ENCODE measurements at places on chromosomes 7 and 10.
A peak's percentile ranks its signal among the peaks of the same experiment; 100 is the strongest.

GRCh38 chr10:112842832-112843360 lies 107.2 kb upstream of the TCF7L2 start:
- no peak for DNase-seq

- no peak for DNase-seq
Observed at GRCh38 chr7:22814261-22815208, 8.1 kb downstream of the TOMM7 start.

- DNase-seq, result no peak
Observed at GRCh38 chr10:115953281-115953680, 319.7 kb downstream of the GFRA1 start.

GRCh38 chr10:61847087-61847486 lies 54.4 kb upstream of the ARID5B start:
- no peak for DNase-seq

DNA sequence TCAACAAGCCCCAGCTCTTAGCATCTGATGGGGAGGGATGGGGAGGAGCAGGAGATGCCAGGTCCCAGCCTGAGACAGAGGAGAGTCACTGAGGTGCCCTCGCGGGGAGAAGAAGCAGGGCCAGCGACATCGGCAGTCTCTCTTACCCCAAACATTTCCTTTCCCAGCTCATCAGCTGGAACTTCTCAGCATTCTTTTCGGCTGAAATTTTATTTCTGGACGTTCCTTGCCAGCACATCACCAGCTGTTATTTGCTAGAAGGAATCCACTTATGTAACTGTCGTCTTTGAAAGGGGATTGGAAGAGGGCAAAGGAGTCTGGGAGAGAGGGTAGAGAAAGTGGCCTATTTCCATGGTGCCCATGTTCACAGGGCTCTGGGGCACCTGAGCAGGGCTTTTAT lies 101.0 kb upstream of the SHH start:
- DNase-seq, result no peak

GRCh38 chr10:72310636-72311035 lies 36.9 kb downstream of the DDIT4 start:
- DNase-seq, result peak; percentile 87

DNA sequence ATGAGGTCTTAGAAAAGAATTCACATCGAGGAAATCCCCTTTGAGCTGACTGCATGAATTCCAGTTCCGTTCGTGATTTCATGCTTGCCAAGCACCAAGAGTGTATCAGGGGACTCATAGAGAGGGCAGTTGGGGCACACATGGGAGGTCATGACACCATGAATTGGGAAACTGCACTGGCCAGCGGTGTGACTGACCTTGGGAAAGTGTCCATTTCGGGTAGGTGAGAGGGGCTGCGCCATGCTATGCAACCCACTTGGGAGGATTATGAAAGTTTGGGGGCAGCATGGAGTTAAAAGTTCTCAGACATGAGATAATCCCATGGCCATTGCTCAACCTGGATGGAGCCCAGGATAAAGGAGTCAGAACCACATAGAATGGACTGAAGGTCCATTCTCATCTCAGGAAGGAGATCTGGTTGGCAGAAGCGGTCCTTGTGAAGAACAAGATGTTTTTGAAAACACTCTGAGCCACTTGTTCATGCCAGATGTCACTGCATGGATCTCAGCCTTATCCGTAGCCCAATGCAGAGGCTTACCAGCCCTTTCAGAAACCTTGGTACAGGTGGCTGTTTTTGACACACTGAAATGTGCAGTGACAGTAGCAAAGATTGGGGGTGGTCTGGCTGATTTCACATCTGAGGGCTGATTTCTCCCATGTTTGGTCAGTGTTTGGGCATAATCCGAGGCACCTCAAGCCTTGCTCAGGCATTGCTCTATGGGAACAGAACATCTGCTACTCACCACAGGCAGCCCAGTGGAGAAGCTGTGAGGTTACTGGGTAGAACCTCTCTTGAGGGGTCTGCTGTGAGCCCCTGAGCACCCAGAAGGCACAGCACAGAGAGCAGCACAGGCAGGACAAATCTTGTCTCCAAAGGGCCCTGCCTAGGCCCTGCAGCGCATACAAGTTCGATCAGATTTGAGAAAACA lies 252.3 kb downstream of the CXCL12 start:
- no peak for DNase-seq

DNA sequence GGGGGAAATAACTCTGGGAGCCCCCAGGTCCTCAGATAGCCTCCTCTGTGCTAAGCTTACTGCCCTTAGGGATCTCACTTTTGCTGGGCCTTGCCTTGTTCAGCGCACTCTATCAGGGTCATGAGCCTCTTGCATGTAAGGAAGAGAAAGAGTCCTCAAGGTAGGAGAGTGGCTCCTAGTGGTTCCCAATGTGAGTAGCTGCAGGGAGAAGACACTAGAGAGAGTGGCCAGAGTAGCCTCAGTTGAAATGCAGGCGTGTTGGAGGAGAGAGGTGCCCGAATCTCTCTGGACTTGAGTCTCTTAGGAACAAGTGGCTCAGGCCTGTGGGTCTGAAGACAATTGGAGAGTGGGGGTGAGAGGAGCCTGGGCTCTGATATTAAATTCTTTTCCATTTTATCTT lies 94.3 kb upstream of the SORCS3 start:
- DNase-seq, result no peak

GRCh38 chr10:128537834-128538330 lies 411.7 kb upstream of the MKI67 start:
- no peak for DNase-seq

DNA sequence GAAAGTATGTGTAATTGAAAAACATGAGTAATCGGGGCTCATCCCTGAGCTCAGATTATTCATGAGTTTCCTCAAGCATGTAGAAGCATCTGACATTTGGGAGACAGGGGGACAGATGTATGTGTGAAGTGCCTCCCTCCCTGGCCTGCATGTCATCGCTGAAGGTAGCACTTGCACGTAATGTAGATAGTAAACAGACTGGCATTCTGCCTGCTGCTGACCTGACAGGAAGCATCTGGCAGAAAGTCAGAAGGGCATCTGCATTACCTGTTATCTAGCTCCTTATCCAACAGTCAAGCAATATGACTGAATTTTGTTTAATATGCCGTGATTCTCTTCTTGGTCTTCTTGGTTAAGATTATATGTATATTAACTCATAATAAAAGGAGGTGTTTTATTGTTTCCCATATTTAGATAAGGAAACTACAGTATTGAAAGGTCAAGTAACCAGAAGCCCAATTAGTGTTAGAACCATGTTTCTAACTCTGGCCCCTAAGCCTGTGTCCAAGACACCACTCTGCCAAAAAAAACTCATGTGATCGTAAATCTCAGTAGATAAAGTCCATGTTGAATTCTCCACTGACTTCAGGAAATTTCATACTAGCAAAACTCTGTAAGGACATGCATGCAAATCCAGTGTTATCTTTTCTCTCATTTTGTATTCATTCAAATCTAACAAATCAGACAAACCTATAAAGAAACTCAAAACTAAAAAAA lies 918.1 kb upstream of the MBL2 start:
- DNase-seq, result no peak

DNA sequence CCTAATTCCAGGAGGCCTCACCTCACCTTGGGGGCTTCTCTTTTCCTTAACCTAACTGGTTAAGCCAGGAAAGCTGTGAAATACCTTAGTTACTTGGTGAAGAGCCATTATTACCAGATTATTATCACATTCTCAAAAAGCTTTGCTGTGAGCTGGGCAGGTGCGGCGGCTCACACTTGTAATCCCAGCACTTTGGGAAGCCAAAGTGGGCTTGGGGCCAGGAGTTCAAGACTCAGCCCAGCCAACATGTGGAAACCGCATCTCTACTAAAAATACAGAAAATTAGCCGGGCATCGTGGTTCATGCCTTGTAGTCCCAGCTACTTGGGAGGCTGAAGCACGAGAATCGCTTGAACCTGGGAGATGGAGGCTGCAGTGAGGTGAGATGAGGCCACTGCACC lies 102.4 kb upstream of the KLF6 start:
- no peak for DNase-seq

DNA sequence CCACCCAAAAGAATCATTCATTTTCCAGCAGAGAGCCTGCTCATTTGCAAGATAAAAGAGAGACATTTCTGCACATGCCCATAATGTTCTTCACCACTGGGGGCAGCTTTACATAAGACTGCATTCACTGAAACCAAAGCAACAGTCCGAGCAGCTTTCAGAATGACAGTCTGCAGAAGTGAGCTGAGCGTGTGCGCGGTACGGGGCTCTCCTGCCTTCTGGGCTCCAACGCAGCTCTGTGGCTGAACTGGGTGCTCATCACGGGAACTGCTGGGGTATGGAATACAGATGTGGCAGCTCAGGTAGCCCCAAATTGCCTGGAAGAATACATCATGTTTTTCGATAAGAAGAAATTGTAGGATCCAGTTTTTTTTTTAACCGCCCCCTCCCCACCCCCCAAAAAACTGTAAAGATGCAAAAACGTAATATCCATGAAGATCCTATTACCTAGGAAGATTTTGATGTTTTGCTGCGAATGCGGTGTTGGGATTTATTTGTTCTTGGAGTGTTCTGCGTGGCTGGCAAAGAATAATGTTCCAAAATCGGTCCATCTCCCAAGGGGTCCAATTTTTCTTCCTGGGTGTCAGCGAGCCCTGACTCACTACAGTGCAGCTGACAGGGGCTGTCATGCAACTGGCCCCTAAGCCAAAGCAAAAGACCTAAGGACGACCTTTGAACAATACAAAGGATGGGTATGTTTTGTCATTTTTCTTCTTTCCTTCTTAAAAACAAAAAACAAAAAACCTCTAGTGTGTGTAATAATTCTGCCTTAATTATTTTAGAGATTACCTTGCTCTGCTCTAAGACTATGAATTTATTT lies at the start of gene LRRTM3:
Gene LRRTM3 (plus strand): TSS at position 141 of the 820 bp plus-strand sequence.
- DNase-seq, result peak; percentile 38

- no peak for DNase-seq
Observed at GRCh38 chr7:136969761-136970160, 101.3 kb downstream of the CHRM2 start.

- DNase-seq, result no peak
Observed at GRCh38 chr7:45700556-45700955, 126.4 kb downstream of the ADCY1 start.

DNA sequence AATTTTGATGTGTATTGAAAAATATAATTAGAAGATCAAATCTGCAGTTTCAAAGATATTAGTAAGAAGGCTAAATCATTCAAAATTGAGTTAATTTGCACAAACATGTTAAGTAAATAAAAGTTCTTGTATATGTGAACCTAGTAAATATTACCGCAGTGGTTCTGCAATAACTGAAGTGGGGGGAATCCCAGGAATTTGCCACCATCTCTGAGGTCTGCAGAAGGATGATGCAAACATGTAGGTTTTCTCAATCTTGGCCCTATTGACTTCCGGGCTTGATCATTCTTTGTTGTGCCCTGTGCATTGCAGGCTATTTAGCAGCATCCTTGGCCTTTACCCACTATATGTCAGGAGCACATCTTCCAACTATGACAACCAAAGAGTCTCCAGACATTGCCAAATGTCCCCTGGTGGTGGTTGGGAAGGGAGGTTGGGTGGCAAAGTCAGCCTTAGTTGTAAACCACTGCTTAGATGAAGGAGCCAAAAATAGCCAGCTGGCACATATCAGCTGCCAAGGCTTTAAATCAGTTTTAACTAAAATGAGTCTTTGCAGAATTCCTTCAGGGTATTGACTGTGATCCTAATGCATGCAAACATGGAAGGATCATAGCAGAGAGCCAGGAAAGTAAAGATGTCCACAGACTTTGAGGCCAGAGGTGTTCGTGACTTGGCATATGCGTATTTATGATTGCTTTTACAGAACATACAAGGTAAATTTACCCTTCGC lies 146.3 kb downstream of the TRIL start:
- peak; percentile 60 for DNase-seq

GRCh38 chr7:94274828-94275227 lies 119.9 kb upstream of the COL1A2 start:
- no peak for DNase-seq

DNA sequence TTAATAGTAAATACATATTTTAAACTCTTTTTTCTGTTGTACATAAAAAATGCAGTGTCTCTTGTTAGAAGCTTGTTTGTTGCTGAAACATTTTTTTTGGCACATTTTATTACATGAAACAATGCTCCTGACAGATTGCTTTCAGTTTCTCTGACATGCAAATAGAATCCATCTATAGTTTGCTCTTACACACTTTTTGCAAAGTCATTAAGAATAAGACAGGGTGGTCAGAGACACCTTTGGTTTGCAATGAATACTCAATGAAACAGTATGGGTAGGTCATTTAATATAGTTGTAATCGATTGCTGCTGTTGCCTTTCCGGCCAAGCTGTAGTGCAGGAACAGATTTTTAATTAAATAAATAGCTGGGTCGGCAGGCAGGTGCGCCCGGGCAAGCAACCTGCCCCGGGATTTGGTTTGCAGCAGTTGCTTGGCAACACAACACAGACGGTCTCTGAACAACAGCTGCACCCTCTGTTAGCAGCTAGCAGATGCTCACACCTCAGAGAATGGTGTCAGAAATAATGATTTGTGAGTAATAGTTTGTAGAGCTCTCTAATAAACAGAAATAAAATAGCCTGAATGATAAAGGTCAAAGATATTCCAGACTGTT lies 115.7 kb upstream of the CACNA2D1 start:
- no peak for DNase-seq

- DNase-seq, result no peak
Observed at GRCh38 chr7:26178272-26178960, 22.1 kb downstream of the HNRNPA2B1 start.

GRCh38 chr10:4006858-4007257 lies 221.8 kb upstream of the KLF6 start:
- DNase-seq, result no peak

DNA sequence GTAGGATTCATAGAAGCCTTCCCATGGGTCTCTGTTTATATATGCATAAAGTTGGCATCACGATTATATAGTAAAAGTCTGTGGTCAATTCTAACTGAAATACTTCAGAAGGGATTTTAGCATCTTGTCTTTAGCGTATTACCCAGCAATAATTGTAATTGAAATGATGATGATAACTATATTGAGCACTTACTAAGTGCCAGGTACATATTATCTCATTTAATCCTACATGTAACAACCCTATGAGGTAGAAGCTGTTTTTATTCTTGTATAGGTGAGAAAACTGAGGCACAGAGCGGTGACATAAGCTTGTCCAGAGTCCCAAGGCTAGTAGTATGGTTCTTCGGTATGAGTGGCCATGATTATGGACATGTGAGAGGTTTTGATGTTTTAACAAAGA lies 33.8 kb downstream of the PANK1 start:
- DNase-seq, result no peak

GRCh38 chr7:12226756-12227155 lies 15.7 kb downstream of the TMEM106B start:
- no peak for DNase-seq

Data from suppressor macrophage treated with lipopolysaccharide for 1 hour (primary cell).